ENCODE measurements at places on chromosomes 7 and 10. TPM values are rescaled to one million over a fixed set of nuclear protein-coding genes. Genes with fewer than 3 reads are reported as not detected.

The PIP gene
- total RNA-seq: not detected

The CLDN3 gene
- total RNA-seq: 0.52 TPM

The NPC1L1 gene
- total RNA-seq: not detected

The MRLN gene
- total RNA-seq: 156 TPM

The CLRN3 gene
- total RNA-seq: 0.52 TPM

The MASTL gene
- total RNA-seq: 5.7 TPM

The TRIM50 gene
- total RNA-seq: 0.52 TPM

The PYROXD2 gene
- 11.0 TPM for total RNA-seq

The GNAT3 gene
- total RNA-seq: not detected

The CLDN12 gene
- 15.7 TPM for total RNA-seq

The IDI2 gene
- not detected for total RNA-seq

The EVX1 gene
- total RNA-seq: not detected

The TMEM213 gene
- not detected for total RNA-seq

The CBLL1 gene
- 18.3 TPM for total RNA-seq

The RAPGEF5 gene
- total RNA-seq: 29.7 TPM
